ENCODE measurements at places on chromosomes 2 and 18. TPM values are rescaled to one million over a fixed set of nuclear protein-coding genes. Genes with fewer than 3 reads are reported as not detected.

DNA sequence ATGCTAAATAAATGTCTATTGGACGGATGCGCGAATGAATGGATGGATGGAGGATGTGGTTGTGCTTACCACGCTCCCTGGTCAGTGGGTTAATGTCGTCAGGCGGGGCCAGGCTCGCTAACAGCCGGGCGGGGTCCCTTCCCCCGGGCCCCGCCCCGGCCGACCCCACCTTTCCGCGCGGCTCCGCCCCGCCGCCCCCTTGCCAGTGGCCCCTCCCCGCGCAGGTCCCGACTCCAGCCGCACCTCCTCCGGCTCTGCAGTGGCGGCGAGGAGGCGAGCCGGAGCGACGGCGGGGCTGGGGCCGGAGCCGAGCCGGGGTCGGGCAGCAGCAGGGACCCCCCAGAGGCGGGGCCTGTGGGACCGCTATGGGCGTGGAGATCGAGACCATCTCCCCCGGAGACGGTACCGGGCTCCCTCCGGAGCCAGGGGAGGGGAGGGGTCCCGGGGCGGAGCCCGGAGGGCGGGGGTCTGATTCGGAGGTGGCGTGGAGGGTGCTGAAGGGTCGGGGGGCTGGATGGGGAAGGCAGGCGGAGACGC is at the start of gene FKBP1B:
Gene FKBP1B, plus strand, starts transcription at position 257 of the 537 bp plus-strand sequence. Its CDS starts 109 bp downstream, at position 366.
- DNase-seq, result peak; percentile 80

GRCh38 chr2:9300214-9300613 is 93.6 kb downstream of the ASAP2 start:
- no peak for DNase-seq

DNA sequence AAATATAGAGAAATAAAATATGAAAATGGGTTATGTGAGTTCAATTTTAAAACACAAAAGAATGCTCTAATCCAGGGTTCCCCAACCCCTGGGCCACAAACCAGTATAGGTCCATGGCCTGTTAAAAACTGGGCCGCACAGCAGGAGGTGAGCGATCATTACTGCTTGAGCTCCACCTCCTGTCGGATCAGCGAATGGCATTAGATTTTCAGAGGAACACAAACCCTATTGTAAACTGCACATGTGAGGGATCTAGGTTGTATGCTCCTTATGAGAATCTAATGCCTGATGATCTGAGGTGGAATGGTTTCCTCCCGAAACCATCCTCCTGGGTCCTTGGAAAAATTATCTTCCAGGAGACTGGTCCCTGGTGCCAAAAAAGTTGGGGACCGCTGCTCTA is 34.7 kb downstream of the TTR start:
- no peak for DNase-seq

DNA sequence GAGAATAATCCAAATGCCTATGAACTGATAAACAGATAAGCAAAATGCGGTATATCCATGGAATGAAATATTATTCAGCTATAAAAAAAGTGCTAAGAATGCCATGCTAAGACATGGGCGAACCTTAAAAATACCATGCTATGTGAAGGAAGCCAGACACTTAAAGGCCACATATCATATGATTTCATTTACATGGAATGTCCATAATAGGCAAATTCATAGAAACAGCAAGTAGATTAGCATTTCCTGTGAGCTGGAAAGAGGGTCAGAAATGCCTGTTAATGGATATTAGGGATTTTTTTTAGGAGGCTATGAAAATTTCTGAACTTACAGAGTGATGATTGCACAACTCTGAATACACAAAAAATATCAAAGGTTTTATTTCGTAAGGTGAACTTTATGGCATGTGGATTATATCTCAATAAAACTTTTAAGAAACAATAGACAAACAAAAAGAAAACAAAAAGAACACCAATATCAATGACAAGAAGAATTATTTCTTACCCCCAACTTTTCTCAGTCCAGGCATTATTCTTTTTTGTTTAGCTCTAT is 1207.7 kb downstream of the SUCLG1 start:
- no peak for DNase-seq

GRCh38 chr2:111620281-111620680 is 263.7 kb downstream of the ANAPC1 start:
- no peak for DNase-seq

GRCh38 chr2:200089040-200089755 is 133.8 kb downstream of the MAIP1 start:
- no peak for DNase-seq

DNA sequence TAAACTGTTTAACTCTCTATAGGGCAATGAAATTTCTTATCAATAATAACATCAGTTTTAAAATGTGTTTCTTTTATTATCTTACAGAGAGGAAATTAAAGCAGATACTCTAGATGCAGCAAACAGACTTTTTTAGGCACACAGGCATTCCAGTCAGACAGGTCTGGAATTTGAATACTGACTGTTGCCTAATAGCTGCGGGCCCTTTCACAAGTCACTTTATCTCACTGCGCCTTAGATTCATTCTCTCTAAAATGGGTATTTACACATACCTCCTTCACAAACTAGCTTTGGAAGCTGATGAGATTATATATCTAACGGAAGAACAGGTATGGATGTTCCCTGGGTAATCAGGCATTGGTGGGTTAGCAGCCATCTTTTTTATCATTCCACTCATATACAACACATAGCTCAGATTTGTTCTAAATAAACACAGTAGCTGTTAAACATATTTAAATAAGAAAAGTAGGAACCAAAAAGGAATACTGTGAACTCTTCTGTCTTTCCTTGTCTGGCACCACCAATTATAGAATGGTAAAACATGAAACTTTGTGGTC is 104.2 kb downstream of the LRP2 start:
- no peak for DNase-seq

DNA sequence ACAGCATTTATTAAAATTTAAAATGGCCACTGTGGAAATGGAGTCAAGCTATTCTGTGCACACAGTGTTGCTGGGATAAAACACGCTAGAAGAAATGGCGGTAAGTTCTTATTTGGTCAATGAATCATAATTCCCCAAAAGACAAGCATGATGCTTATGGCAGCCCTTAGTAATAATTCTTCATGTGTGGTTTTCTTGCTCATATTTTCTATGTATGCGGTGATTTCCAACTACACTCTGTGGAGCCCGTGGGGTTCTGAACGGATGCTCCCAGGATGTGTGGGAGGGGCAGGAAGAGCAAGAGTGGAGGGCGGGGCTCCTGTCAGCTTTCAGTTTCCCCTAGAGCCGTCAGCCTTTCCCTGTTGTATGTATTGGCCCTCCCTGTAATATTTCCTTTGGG is 91.7 kb upstream of the RMDN2 start:
- no peak for DNase-seq

DNA sequence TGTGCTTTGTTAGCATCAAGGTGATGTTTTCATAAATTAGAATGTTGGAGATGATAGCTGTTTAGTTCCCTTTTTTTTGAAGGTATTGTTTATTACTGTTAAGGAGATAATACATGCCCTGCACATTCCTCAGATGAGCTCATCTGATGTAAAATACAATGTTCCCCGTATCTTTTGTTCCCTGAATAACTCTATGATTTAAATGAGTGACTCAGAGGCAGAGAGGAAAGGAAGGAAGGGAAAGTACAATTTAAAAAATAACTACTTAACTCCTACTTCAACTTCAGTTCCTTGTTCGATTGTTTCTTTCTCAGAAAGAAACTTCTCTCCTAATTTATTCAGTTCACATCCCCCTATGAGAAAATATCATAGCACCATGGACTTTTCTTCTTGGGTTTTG is 208.7 kb downstream of the KCNE4 start:
- no peak for DNase-seq

DNA sequence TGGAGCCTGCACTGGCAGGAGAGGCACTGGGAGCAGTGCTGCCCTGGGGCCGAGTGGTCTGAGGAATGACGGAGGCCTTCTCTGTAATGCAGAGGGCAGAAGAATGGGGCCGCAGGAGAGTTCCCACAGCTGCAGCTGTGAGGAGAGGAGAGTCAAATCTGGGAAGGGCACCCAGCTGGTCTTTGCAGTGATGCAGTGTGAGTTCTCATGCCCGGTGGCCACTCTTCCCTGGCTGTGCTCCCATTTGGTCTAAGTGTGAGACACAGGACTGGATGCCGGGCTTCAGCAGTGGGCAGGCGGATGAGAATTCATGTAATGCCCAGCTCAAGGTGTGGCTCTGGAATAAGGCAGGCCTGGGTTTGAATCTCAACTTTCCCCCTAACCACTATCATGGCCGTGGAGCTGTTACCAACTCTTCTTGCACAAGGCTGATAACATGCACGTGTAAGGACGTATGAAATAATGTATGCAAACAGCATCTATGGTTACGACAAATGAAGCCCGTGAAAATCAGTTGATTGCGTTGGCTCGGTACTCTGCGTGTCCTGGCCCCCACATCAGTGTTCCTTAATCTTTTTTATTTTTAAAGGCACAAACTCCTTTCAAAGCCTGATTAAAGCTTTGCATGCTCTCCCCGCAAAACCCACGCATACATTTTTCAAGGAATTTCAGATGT is 71.6 kb downstream of the ACKR3 start:
- no peak for DNase-seq

DNA sequence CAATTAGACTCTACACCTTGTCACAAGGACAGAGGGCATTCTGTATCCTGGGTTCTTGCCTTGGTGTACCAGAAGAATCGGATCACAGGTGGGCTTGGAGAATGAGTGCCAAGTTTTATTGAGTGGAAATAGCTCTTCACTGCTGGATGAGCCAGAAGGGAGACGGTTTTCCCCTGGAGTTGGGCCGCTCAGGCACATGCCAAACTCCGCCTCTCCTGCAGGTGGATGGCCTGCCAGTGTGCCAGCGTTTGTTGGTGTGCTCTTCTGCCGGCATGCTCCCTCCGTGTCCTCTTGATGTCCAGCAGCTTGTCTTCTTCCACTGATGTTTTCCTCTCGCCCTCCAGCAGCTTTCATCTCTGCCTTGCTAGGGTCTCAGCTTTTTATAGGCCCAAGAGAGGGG is 115.5 kb upstream of the RAB27B start:
- DNase-seq, result no peak

DNA sequence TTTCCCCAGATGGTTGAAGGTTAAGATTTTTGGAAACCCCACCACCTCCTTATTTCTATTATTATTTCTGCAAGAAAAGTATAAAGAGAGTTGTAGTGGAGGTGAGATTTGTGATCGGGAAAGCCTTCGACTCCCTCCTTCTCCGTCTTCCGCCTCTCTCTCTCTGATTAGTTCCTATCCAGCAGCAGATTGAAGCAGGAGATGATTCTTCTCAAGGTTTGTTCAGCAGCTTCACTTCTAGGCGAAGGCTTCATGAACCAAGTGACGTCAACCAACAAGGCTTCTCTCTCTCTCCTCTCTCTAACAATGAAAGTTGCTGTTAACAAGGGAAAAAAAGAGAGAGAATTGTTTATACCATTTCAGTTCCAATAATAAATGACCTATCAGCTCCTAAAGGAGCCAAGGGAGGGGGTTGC is at the start of gene BAZ2B:
Gene BAZ2B, minus strand, starts transcription at position 263 of the 416 bp plus-strand sequence. CDS start 137,829 bp downstream, outside the sequence.
- DNase-seq, result no peak

GRCh38 chr2:175627405-175627804 is 374.7 kb downstream of the LNPK start:
- no peak for DNase-seq

The FHL2 gene
- total RNA-seq, result 4.4 TPM

The DPP10 gene
- not detected for total RNA-seq

The RRM2 gene
- total RNA-seq, result 396 TPM

The SLC4A1AP gene
- total RNA-seq, result 19.1 TPM

The SLC14A1 gene
- total RNA-seq, result 3.1 TPM

The ARHGAP28 gene
- not detected for total RNA-seq

The MYO7B gene
- 1.2 TPM for total RNA-seq

Measured in activated CD8-positive, alpha-beta T cell treated with anti-CD3 and anti-CD28 coated beads for 36 hours (primary cell).